ENCODE measurements at places on chromosomes 7 and 10. TPM values are rescaled to one million over a fixed set of nuclear protein-coding genes. Genes with fewer than 3 reads are reported as not detected.

Gene FAM25G
- total RNA-seq: not detected

Gene CLDN4
- 169 TPM for total RNA-seq

GRCh38 chr7:33477719-33478480 lies 348.5 kb downstream of the BBS9 start:
- no peak for DNase-seq

- peak; percentile 27 for DNase-seq
Observed at GRCh38 chr10:121519901-121520493, 78.2 kb downstream of the FGFR2 start.

GRCh38 chr10:63487990-63488389 lies 22.2 kb upstream of the JMJD1C start:
- DNase-seq: no peak

DNA sequence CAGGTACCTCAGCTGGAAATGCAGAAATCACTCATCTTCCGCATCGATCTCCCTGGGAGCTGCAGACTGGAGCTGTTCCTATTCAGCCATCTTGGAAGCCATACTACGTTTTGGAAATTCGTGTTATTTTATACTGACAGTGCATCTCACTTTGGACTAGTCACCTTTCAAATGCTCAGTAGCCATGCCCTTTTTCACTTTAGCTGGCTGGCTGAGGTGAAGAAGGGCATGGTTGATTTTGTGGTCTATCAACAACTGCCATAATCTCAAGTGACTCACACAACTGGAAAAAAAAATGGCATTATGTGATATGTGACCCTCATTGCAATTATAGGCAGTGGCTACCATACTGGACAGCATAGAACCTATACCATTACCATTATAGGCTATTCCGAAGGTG lies 100.5 kb downstream of the CCDC71L start:
- no peak for DNase-seq

DNA sequence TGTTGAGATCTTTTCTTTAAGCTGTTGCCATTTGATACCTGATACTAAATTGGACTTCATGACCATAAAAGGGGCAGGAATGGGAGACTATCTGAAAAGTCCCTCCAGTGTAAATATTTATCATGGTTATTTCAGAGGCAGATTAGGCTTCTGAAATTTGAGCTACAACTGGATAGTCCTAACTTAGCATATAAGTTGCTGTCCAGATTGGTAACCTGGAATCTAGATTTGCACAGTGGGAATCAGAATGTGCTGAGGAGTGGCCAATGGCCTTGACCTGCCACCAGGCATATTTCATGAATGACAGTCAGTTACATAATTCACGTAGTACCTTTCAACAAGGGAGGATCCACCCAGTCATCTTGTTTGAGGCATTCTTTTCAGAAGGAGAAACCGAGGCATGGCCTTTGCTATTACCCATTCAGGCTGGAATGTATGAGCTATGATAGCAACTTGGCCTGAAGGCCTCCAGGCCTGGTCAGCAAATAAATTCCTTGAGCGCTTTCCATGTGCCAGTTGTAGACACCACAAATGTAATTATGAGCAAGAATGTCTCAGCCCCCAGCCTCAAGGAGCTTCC lies 80.0 kb downstream of the EEPD1 start:
- no peak for DNase-seq
